IPS DF 6.9 (cell line): ENCODE measurements at places on chromosomes 6 and 20.

DNA sequence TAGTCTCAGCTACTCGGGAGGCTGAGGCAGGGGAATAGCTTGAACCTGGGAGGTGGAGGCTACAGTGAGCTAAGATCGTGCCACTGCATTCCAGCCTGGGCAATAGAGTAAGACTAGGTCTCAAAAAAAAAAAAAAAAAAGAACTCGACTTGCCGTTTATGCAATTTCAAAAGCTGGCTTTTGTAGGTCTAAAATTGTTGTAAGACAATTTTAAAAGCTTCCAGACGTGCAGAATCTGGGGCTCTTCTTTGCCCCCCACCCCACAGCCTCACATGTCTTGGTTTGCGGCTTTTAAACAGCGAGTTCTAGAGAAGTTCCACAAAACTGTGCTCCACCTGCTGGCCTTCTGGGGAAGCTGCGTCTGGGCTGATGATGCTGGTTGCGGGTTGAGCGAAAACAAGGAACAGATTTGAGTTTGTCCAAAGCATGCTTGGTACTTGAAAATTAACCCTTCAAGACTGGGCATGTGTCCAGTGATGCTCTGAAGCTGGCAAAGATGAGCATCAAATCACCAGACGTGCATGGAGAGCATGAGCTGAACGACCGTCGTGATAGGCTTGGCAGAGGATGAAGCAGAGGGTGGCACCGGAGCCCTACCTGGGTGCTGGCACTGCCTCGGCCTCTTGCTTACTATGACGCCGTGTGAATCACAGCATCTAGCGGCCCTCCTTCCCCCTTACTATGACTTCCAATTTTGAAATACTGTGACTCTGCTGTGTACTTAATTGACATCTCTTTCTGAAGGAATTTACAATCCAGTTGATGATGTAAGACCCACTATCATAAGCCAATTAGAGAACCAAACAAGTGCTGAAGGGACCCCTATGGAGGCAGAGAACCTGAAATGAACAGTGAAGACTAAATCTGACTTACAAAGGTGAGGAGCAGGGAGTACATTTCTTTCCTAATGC is 171.4 kb downstream of the GMPR start:
- DNase-seq: peak; percentile 29

DNA sequence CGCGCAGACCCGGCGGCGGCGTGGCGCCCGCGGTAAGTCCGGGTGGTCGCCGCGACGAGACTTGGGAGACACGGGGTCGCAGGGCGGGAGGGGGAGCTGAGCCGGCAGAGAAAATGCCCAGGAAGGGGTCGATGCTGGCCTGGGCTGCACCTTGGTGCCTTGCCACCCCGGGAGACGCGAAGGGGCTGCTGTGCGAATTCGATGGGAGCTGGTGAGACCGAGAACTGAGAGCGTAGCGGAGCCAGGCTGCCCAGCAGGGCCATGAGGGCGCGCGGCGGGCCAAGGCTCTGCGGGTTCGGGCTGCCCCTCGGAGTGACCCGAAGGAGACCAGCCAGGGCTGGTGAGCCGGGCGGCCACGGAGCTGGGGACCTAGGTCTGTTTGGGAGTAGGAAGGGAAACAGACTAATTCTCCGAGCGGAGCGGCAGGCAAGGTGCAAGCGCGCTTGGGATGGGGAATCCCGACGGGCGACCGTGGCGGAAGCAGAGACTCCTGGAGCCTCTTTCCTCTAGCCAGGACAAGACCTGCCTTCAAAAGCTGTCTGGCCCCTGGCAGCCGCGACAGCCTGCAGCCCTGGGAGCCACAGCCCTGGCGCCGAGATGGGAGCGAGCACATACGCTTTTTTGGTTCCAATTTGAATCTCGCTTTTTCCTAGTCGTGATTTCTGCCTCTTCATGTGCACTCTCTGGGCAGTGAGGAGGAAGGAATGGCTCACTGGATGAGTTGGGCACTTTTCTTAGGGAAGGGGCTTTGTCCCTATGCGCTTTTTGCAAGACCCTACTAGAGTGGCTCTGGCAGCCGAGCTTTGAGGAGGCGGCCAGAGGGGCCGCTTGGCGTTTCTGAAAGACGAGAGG is 691 bp downstream of the SYNDIG1 start:
- DNase-seq: no peak

GRCh38 chr6:170086639-170087420 is 204.0 kb downstream of the DLL1 start:
- DNase-seq: no peak

GRCh38 chr6:155207223-155207622 is 56.6 kb upstream of the CLDN20 start:
- DNase-seq: no peak

DNA sequence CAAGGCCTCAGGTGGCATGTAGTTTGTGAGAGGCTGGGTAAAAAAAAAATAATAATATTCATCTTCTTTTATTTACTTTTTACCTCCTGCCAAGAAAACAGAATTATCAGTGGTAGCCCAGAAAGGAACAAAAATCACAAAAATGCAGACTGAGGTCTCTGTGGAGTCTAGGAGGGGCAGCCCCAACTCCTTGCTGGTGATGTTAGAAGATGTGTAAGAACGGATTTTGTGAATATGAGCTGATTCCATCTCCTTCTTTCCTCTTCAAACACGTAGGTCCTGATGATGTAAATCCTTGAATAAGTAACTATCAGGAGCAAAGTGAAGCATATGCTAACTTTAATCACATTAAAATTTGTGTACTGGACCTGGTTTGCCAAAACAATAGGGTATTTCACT is 226.8 kb downstream of the EYA4 start:
- no peak for DNase-seq

- no peak for DNase-seq
Measured at GRCh38 chr20:4656491-4656890, 65.2 kb upstream of the PRND start.

GRCh38 chr20:62531046-62531838 is 55.4 kb upstream of the GATA5 start:
- DNase-seq: no peak

GRCh38 chr6:19086480-19086879 is 699.3 kb downstream of the RNF144B start:
- DNase-seq: no peak

DNA sequence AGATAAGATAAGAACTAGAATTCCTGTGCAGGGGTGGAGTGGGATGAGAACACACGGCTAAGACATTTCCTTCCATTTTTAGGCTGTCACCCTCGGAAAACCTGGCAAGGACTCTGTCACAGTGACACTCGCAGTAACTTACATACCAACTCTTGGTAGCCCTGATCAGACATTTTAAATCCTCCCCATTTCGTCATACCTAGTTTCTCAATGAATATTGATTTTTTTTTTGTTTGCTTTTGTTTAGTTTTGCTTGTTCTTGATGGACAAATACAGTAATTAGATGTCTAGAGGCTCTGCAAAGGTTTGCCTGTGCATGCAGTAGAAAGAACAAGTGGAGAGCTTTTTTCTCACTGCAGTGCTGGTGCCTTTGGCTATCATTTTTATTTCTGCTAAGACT is 213.0 kb upstream of the FAM83B start:
- DNase-seq: no peak

DNA sequence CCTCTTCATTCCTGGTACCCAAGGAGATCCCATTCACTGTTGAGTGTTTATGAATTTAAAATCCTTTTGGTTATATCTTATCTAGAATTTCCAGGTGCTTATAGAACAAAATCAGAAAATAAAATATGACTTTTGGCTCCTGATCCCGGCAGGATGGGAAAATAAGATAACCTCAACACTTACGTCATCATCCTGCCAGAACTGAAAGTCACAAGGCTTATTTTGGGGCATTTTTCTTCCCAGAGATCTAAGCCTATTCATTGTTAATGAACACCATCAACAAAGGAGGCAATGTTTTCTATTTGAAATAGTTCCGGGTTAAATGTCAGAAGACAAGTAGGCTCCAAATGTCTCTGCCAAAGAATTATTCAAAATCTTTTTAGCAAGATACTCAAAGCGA is 580.6 kb downstream of the TFAP2A start:
- no peak for DNase-seq

DNA sequence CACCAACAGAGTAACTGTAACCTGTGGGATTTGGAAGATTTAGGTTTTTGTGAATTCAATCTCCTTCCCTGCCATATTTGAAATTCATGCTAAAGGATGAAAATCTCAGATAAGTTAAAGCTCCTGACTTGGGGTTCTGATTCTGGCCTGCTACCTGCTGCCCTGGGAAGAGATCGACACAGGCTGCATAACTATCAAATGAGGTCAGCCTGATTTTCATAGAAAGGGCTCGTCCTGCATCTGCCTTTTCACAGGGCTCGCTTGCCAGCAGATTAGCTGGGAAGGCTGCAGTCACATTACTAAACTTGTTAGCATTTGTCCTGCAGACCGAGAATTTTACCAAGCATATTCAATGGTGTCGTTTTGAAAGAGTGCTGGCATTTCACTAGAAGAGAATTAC is 14.6 kb downstream of the GCLC start:
- no peak for DNase-seq

- DNase-seq: no peak
Measured at GRCh38 chr20:35821807-35822242, 50.0 kb downstream of the PHF20 start.

DNA sequence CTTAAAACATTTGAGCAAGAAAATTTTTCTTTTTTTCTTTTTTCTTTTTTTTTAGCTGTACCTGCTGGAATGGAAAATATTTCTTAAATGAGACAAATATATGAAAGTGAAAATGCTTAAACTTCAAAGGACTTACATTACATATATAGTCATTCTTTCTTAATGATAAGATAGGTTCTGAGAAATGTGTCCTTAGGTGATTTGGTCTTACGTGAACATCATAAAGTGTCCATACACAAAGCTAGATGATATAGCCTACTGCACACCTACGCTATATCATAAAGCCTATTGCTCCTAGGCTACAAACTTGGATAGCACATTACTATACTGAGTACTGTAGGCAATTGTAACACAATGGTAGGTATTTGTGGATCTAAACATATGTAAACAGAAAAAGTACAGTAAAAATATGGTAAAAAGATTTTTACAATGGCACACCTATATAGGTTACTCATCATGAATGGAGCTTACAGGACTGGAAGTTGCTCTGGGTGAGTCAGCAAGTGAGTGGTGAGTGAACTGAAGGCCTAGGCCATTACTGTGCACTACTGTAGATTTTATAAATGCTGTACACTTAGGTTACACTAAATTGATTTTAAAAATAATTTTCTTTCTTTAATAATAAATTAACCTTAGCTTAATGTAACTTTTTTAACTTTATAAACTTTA is 54.6 kb downstream of the RPP21 start:
- DNase-seq: no peak

DNA sequence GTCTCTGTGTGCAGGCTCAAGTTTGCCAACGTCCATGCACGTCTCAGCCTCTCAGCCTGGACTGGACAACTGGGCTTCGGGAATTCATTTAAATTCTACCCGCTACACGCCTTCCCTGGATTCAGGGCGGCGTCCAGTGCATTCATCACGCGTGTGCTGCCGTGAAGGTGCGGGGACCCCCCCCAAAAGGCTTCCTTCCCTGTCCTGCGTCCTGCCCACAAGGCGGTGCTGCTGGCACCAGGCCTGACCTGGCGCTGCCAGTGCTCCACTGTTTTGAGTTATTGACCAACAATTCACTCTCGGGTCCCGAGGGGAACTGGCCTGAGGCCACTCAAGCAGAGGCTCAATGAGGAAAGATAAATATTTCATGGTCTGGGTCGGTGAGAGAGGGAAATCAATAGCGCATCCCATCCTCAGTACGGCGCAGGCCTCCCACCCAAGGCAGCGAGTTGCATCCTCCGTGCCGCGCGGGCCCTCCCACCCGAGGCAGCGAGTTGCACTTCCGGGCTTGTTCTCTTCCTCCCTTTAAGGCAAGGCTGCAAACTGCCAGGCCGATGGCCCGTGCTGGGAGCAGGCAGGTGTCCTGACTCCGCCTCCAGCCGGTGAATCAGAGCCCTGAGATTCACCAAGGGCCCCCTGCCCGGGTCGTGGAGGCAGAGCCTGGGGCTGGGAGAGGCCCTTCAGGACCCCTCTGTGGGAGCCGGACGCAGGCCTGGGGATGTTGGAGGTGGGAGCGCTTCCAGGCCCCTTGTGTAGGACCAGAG is 22.8 kb upstream of the BHLHE23 start:
- no peak for DNase-seq

DNA sequence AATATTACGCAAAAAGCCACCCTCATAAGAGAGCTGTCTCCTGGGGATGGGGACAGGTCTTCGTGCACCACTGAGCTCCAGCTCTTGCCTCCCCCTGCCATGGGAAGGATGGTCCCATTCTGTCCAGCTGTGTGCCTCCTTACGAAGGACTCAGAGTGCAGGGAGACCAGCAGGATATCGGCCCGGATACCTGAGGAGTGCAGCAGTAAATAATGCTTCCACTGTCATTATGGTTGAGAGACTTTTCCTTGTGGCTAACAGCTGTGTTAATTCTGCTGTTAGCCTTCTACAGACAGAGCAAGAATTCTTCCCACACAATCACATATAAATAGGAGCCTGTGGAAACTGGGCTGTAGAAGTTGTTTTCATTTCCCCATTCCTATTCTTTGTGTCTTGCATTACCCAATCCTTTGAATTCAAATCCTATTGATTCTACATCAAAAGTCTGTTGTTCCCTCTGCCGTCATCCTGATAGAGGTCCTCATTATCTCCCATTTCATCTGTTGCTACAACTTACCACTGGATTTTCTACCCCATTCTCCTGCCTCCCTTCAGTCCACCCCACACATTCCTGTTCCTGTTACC is 364.6 kb upstream of the SOX4 start:
- no peak for DNase-seq

- DNase-seq: no peak
Measured at GRCh38 chr6:148342100-148342349, 613 bp upstream of the SASH1 start.

DNA sequence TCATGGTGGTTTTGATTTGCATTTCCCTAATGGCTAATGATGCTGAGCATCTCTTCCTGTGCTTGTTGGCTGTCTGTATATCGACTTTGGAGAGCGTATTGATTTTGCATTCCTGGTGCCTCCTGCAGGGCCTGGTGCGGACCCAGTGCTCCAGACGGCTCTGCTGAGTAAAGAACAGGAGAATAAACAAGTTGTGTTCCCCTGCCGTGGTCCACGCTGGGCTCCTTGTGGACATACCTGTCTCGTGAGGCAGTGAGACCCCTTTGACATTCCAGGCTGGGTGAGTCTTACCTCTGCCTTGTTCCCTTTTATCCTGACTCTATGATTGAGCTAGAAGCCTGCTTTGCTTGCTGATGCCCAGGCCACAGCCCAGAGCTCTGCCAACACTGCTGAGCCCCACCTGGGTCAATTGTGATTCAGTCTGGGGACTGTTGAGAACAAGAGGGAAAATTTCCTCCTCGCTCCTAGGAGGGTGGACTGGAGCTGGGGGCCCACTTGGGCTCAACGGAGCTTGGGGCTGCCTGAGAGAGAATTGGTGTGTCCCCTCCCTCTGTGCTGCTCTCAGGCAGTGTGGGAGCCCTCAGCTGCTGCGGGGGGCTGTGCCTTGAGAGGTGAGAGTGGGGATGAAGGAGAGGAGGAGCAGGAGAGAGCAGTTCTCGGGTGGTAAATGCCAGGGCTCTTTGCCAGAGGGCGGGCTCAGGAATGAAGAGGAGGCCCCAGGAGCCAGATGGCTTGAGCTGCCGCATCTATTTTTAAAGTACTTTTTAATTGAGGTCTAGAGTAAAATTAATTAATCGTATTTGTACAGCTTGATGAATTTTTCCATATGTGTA is 43.7 kb upstream of the PMEPA1 start:
- DNase-seq: no peak

GRCh38 chr6:6006428-6007365 is at the start of gene NRN1:
TSS of gene NRN1 (minus strand) at chr6:6006925. CDS start at chr6:6006749, 176 bp downstream.
- DNase-seq: no peak
